ENCODE measurements at places on chromosomes 3 and 15. TPM values are rescaled to one million over a fixed set of nuclear protein-coding genes. Genes with fewer than 3 reads are reported as not detected.

EBLN2 gene
- total RNA-seq, result 0.38 TPM

CCDC80 gene
- 37.7 TPM for total RNA-seq

BNC1 gene
- total RNA-seq, result 0.65 TPM

CCRL2 gene
- total RNA-seq, result not detected

ZNF620 gene
- 1.8 TPM for total RNA-seq

TNK2 gene
- 27.4 TPM for total RNA-seq

AADACL2 gene
- total RNA-seq, result not detected

LARP6 gene
- 46.3 TPM for total RNA-seq

GRAMD1C gene
- total RNA-seq, result 0.46 TPM

PDZRN3 gene
- not detected for total RNA-seq

SCAANT1 gene
- total RNA-seq, result not detected

LMAN1L gene
- total RNA-seq, result not detected

RARRES1 gene
- total RNA-seq, result 8.0 TPM

SHC4 gene
- total RNA-seq, result 0.92 TPM

CHRNA7 gene
- 4.4 TPM for total RNA-seq

LRTM1 gene
- total RNA-seq, result not detected

C3orf33 gene
- total RNA-seq, result 5.0 TPM

SKIC8 gene
- total RNA-seq, result 85.0 TPM

GRK7 gene
- 0.02 TPM for total RNA-seq

PLCB2 gene
- 0.97 TPM for total RNA-seq

ALPK3 gene
- 0.07 TPM for total RNA-seq

SLC12A1 gene
- not detected for total RNA-seq

WDR72 gene
- 8.3 TPM for total RNA-seq

GP9 gene
- not detected for total RNA-seq

TMC3 gene
- total RNA-seq, result not detected

RTP4 gene
- not detected for total RNA-seq

MKRN2OS gene
- not detected for total RNA-seq

PYGO1 gene
- 7.2 TPM for total RNA-seq

GATA2 gene
- 4.0 TPM for total RNA-seq

CAMKV gene
- total RNA-seq, result 0.30 TPM

MUSTN1 gene
- total RNA-seq, result 0.21 TPM

TIGIT gene
- total RNA-seq, result not detected

MYZAP gene
- 1.3 TPM for total RNA-seq

ARGFX gene
- not detected for total RNA-seq

WDR5B gene
- 3.5 TPM for total RNA-seq

ALS2CL gene
- total RNA-seq, result 7.0 TPM

NR1I2 gene
- total RNA-seq, result not detected

HYPK gene
- 6.3 TPM for total RNA-seq

FANCD2OS gene
- not detected for total RNA-seq

RHOV gene
- total RNA-seq, result 3.9 TPM

CATSPER2 gene
- total RNA-seq, result 0.24 TPM

MKRN3 gene
- total RNA-seq, result 2.0 TPM

KLHDC8B gene
- total RNA-seq, result 3.6 TPM

TRIM42 gene
- total RNA-seq, result not detected

CHRD gene
- total RNA-seq, result 0.11 TPM

NEO1 gene
- 31.9 TPM for total RNA-seq

EHHADH gene
- 2.9 TPM for total RNA-seq

ADAMTS9 gene
- total RNA-seq, result 0.63 TPM

GOLGA6L7 gene
- total RNA-seq, result not detected

ERICH6 gene
- 0.10 TPM for total RNA-seq

Data from A549 treated with AZD2906 at 1 μM for 4 hours (cell line).